ENCODE measurements at places on chromosomes 6 and 20.

DNA sequence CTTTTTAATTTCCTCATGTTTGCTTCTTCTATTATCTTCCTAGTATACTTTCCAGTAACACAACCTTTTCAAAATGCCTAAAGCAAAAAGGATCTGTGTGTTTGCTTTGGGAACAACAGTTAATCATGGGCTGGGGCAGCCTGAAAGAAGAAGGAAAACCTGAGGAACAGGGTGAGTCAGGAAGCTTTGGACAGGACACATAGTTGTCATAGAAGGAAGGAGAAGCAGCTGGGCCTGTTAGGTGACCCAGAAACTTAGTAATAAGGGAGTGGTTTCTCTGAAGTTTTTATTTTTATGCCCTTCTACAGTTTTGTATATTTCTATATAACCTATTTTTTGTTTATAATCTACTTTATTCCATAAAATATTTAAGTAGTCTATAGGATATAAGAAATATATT lies 61.4 kb downstream of the CD24 start:
- DNase-seq = no peak

DNA sequence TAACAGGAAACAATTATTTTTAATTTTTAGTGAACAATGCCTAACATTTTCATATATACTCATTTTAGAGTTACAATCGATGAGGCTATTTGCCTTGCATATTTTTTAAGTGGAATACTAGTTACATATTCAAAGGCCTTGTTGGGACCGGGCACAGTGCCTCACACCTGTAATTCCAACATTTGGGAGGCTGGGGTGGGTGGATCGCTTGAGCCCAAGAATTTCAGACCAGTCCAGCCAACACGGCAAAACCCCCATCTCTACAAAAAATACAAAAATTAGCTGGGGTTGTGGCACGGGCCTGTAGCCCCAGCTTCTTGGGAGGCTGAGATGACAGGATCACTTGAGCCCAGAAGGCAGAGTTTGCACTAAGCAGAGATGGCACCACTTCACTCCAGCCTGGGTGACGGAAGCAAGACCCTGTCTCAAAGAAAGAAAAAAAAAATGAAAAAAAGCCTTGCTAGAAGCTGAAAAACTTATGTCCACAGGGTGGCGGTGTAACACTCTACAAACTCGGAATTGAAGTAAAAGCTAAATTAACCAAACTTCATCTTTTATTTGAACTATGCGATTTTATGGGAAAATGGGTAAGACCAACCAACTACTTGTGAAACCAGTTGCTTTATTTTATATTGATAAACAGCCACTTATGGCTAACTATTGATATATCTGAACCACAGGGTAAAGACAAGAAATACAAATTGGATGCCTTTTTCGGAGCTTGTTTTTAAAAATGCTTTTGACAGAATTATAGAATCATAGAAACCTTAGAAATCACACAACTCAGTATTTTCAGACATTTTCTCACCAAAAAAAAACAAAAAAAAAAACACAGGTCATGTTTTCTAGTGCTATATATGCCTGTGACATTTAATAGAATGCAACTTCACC lies 24.1 kb upstream of the ROS1 start:
- no peak for DNase-seq

DNA sequence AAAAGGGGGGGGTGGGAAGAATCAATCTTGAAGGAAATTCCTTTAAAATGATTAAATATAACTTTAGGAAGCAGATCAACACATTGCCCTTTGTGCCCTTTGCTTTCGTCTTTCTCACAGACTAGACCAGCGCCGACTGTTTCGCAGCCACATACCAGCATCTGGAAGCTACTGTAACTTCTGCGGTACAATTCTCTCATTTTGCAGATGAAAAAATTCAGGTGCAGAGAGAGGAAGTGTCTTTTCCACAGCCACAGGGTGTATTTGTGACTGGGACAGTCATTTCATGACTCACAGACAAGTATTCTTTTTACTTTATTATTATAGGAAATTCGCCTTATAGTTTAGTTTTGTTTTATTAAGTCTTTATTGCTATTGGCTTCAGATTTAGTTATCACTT lies 84.2 kb downstream of the UST start:
- DNase-seq = no peak

DNA sequence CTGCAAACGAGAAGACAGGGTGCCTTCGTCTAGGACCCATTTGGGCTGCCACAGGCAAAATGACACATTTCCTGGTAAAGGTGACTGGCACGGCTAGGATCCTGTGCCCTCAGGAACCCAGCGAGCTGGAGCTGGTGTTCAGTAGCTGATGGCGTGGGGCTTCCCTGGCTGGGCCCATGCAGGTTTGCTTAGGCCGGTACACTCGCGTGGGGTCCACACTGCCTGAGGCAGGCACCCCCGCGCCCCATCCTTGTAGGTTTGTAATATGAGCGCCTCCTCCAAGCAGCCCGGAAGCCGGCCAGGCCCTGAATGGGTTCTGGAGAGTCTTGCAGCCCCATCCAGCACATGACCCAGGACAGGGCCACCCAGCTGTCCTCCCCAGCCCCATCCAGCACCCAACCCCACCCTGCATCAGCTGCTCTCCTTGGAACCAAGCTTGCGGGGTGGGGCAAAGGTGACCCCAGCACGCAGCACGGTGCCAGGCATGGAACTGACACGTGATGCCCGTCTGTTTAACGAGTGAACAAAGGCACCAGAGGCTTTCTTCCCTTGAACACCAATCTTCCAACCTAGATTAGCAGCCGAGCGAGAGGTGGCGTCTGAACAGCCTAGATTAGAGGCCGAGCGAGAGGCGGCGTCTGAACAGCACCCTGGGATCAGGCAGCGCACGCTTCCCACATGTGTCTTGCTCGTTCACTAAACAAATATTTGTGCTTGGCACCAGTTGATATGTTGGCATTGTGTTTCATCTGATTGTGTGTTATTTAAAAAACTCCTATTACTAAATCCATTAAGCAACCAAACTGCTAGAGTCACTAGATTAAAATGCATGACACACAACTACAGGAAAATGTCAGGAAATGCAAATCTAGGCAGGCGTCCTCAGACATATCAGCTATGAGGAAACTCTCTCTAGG lies 112.1 kb downstream of the DLL1 start:
- no peak for DNase-seq

DNA sequence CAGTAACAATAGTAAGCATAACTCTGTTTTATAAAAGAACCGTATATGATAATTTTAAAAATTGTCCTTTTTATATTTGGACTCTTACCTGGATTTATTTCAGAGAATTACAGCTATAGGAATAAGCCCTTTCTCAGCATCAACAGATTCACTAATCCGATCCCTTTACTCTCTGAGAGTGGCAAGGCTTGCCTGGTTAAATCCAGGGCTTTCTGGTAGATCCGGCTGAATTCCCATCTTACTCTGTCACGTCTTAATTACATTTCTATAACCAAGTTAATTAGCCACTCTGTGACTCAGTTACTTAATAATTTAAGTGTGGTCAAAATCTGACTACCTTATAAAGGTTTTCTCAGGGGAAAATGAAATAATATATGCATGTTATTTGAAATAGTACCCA lies 294.7 kb downstream of the FRK start:
- no peak for DNase-seq

DNA sequence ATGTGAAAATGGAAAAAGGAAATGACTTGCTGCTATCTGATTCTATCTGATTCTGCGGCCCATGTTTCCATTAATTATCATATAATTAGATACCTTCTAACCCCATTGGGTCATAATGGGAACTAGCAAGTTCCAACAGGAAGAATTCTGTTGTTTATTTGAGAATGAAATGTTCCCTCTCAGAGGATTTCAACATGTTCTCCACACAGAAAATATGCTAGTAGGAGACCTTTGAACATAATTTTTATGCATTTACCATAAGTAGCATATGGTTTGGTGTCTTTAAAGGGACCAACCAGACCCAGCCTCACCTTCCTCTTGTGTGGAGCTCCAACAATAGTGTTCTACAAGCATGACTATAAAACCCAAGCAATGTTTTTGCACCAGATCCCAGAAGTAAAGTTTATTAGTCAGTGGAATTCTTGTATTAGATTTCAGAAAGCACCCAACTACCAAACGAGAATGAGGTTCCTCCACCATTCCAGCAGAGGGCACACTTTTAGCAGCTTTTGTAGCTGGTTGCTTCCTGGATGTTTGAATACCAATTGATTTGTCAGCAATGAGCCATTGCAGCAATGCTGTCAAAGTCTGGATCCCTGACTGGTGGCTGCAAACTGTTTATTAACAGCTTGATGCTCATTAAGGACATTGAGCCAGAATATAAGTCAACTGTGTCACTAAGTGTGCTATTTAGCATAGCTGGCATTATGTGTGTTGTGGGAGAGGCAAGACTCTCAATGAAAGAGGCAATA lies 143.6 kb upstream of the GJE1 start:
- DNase-seq = no peak

All from cerebellar nuclear complex (tissue), 1 donor.